ENCODE measurements at places on chromosomes 1 and 21.

DNA sequence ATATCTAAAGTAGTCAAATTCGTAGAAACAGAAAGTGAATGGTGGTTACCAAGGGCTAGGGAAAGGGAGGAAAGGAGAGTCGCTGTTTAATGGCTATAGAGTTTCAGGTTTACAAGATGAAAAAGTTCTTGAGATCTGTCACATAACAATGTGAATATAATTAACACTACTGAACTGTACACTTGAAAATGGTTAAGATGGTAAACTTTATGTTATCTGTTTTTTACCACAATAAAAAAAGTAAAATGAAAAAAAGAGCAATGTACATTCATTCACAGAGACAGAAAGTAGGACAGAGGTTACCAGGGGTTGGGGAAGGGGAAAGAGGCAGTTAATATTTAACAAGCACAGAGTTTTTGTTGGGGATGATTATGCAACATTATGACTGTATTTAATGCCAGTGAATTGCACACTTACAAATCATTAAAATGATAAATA lies 53.3 kb upstream of the SEC16B start:
- no peak for DNase-seq

- DNase-seq = no peak
Measured at GRCh38 chr1:8425150-8425780, 107.4 kb downstream of the SLC45A1 start.

- no peak for DNase-seq
Measured at GRCh38 chr1:183571678-183572268, 18.5 kb downstream of the NCF2 start.

DNA sequence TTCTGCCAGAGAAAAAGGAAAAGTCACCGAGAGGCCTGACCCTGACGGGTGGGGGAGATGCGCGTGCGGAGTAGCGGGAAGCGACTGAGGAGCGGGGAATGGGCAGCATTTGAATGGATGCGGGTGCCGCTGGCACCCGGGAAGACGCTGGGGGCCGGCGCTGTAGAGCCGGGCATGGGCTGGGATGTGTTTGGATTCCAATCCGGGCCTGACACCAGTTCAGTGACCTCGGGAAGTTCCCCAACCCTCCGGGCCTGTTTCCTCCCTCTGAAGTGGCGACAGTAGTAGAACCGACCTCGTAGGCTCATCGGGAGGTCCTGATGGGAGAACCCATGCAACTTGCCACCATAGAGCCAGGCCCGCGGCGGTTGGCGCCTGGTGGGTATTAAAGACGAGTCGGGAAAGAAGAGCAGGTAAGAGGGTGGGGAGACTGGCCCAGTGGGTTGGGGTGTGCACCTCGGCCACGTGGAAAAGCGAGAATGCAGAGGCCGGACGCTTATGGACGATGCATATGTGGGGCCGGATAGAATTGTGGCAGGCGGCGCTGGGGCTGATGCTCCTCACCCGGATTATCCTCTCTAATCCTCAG lies 642 bp upstream of the SLC16A1 start:
- peak; percentile 6 for DNase-seq

- DNase-seq = no peak
Measured at GRCh38 chr1:87598429-87598828, 269.7 kb downstream of the LMO4 start.

DNA sequence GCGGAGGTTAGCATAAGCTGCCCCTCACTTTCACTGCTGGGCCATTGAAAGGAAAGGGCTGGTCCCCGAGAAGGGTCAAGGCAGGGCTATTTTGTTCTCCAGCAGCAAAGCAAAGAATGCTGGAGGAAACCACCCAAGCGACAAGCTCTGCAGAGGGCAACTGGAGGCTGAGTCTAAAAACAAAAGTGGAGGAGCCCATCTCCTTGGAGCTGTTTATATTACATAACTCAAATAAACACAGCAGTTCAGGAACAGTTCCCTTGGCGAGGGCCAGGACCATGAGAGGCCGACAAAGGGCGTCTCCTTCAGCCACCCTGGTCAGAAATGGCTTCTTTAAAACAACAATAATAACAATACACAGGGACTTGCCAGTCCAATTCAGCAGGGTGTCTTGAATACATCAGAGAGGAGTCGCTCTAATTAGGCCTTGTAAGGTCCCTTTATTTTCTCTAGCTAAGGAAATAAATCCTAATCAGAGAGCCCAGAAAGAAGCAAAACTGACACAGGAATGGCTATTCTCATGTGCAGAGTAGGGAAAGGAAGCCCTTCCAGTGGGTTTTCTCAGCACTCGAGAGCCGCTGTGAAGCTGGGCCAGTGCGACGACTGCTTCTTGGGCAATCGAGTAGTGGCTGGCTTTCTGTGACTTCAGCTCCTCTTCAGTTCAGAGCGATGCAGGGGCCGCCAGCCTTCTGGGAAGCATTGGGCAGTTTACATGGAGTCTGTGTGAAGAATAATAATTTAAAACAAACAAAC lies 57.0 kb upstream of the TARBP1 start:
- DNase-seq = no peak

DNA sequence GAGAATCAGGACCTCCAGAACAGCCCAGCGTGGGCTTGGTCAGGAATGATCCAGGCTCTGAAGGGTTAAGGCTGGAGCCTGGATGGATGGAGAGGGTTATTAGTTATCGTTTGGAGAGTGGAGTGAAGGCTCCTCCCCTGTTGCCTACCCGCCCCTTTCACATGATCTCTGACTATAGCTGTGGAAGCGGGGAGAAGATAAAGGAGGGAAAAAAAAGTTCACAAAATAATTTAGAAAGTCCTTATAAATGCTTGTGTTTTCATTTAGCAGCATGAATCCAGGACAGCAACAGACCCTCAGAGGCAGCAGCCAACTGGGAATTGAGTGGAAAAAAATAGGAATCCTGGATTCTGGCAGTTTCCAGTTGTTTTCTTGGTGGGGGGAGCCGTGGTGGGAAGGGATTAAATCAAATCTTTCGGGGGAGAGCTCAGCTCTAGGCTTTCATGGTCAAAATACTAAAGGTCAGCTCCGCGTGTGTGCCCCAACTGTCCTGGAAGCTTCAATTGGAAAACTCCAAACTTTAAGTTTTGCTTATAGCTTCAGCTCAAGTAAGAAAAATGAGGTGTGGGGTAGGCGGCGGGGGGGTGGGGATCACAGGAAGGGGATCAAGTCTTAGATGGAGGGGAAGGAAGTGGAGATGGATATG lies 595 bp upstream of the DDR2 start:
- DNase-seq = no peak

- DNase-seq = no peak
Measured at GRCh38 chr1:99264201-99265021, at the start of gene PLPPR4. TSS of gene PLPPR4 (plus strand) at chr1:99264492. CDS start at chr1:99264594, 102 bp downstream.

- DNase-seq = no peak
Measured at GRCh38 chr1:77847621-77848080, 40.8 kb upstream of the NEXN start.

- no peak for DNase-seq
Measured at GRCh38 chr1:223403184-223403815, 10.1 kb downstream of the CCDC185 start.

DNA sequence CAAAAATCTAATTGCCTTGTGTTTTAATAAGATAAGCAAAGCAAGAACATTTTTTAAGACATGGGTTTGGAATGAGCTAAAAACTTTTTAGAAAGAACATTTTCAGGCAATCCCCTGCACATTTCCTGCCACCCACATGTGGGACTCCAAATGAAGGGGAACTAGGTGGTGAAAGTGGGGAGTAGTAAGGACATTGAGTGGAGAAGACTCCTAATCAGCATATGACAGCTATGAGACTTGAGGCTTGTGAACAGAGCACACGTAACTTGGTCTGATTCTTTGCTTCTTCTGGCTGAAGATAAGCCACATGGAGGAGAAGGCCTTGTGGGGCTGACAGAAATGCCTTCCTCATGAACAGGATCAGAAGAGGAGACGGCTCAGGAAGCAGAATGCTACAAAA lies 50.3 kb downstream of the FCER1A start:
- DNase-seq = no peak

DNA sequence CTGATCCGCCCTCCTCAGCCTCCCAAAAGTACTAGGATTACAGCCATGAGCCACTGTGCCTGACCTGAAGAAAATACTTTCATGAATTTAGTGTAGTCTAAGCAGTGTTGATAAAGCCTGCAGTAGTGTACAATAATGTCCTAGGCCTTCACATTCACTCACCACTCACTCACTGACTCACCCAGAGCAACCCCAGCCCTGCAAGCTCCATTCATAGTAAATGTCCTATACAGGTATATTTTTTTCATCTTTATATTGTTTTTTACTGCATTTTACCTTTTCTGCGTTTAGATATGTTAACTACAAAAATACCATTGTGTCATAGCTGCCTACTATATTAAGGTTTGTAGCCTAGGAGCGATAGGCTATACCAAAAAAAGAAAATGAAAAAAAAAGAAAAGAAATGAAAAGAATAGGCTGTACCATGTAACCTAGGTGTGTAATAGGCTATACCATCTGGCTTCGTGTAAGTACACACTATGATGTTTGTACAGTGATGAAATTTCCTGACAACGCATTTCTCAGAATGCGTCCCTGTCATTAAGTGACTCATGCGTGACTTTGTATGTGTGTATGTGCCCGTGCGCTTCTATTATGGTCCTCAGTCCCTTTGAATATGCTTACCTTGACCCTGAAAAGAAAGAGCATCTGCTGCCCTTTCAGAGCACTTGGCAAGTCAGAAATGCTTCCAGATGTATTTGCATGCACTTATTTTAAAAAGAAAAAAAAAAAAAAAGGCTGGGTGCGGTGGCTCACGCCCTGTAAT lies 9.2 kb upstream of the SLAMF8 start:
- no peak for DNase-seq

DNA sequence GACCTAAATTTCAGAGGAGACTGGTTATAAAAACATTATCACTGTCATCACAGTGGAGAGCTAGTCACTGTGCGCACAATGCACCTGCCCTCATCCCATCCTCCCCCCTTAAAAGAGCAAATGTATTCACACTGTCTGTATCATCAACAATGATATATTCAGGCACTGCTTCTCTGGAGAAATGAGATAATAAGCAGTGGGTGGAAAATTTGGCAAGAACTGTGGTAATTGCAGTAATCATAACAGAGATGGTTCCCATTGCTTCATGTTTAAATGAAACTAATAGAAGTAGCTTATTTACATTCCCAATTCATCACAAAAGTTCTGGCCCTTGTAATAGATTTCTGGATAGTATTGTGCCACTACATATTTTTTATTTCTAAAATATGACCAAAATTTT lies 867.4 kb upstream of the ADGRL2 start:
- DNase-seq = no peak

- DNase-seq = no peak
Measured at GRCh38 chr1:31064111-31064717, 1.3 kb downstream of the PUM1 start.

DNA sequence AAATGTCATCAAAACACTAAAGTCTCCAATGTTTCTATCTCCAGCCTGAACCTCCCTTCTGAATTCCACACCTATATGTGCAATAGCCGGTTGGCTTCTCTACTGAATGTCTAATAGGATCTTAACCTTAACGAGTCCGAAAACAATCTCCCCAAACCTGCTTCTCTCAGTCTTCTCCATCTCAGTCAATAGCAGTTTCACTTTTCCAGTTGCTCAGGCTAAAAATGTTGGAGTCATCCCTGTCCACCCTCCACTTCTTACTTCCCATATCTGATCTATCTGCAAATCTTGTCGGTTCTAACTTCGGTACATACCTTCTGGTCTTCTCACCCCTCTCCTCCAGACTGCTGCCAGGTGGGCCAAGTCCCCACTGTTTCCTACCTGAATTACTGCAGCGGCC lies 25.5 kb upstream of the CITED4 start:
- DNase-seq = no peak

DNA sequence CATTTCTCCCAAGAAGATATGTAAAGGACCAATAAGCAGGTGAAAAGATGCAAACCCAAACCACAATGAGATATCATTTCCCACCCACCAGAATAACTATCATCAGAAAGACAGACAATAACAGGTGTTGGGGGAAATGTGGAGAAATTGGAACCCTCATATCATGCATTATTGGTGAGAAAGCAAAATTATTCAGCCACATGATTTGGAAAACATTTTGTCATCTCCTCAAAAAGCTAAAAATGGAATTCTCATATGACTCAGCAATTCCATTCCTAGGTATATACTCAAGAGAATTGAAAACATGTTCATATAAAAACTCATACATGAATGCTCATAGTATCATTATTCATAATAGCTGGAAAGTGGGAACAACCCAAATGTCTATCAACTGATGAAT lies 25.1 kb upstream of the RNF186 start:
- DNase-seq = no peak

DNA sequence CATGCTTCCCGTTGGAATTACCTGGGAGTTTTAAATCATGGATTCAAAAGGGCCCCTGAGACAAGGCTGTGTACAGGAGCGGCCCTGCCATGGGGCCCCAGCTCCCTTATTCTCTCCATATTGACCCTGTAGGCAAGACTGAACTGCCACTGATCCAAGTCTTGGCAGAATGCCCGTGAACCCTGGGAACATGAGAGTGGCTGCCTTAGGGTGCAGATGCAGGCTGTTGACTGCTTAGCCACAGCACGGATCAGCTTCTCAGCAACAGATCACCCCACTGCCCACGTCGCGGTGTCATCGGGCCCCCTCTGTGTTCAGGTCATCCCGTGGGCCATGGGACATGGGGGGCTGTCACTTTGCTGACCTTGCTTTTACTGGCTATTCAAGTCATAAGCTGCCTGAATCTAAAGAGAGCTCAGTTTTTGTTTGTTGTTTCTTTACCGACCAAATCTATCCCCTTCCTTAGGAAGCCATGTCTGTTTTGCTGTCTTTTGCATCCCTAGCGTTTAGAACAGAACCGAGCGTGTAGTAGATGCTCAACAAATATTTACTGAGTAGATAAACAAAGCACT lies 83.4 kb downstream of the MATN1 start:
- no peak for DNase-seq

GRCh38 chr1:220748089-220748934 lies at the start of gene MTARC2:
TSS of gene MTARC2 (plus strand) at chr1:220748322. CDS start at chr1:220748532, 210 bp downstream.
- no peak for DNase-seq

GRCh38 chr1:62991152-62991551 lies 207.2 kb downstream of the ATG4C start:
- no peak for DNase-seq

DNA sequence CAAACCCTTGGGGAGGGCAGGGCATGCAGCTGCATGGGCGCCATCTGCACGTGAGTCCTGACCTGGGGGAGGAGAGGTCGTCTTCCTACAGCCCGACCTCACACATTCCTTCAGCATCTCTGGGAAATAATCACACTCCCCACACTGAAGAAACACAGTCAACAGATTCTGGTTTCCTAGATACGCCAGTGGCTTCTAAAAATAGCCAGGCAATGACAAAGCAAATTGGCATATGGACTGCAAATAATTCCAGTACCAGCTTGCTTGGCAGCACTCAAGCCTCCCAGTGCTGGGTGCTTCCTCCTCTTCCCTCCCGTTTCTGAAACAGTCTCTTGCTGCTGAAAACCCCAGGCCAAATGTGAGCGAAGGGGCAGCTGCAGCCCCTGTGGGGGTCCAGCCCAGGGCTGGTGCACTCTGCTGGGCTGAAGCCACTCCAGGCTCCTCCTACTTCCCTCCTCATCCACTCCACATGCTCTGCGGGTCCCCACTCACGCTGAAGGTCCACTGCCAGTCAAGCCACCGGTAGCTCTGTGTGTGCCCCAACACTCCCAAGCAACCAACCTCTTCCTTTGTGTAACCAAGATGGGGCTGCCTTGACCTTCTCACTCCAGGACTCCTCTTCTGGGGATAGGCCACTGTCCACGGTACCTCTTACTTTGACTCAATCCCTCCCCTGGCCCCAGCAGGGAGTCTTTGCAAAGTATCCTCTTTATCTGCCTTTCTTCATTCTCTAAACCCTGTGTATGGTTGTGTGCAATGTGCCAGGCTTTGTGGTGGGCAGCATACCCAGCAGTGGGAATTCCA lies 69.0 kb downstream of the KCND3 start:
- DNase-seq = no peak

GRCh38 chr1:113192242-113192641 lies 119.2 kb downstream of the LRIG2 start:
- no peak for DNase-seq
